Lower lobe of right lung (tissue), 2 donors: ENCODE measurements at places on chromosomes 3 and 15. TPM values are rescaled to one million over a fixed set of nuclear protein-coding genes. Genes with fewer than 3 reads are reported as not detected.

GRCh38 chr15:25671132-25671531, 192.0 kb downstream of the ATP10A start:
- no peaks in the 10 kb centered on the region for H3K36me3 ChIP-seq
- no peak overlapping the region for H3K27ac ChIP-seq
- H3K4me1 ChIP-seq: peaks cover 7% of the 10 kb centered on the region
- peaks cover 3% of the 10 kb centered on the region for H3K27me3 ChIP-seq
- no peak for DNase-seq
- no peak overlapping the region for H3K4me3 ChIP-seq

DNA sequence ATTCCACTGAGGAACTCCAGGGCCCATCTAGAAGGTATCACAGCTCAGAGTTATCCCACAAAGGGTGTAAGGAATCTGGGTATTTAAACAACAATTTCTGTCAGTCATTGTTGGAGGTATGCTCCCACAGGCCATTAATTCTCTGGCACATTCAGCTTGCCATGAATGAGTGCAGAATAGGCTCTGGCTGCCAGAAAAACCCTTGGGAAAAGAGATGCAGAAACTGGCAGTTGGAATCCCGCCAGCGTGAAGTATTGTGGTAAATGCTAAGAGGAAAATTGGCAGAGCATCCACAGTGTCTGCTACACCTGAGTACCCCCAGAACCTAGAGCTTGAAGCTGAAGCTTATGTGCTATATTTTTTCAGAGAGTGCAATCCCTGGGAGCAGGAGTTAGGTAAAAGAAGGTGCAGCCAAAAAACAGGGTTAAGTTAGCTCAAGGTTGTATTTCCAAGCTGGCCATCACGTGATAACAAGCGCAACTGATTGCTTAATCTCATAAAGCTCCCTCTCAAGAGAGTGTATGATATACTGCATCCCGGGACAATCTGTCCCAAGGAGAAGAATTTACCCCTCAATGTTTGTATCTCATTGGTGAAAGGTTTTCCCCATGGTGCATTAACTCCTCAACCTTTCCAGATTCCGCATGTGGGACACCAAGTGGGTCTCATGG, 94.2 kb upstream of the ACP3 start:
- H3K27ac ChIP-seq: no peak overlapping the region
- H3K4me3 ChIP-seq: no peak overlapping the region
- DNase-seq: no peak
- no peaks in the 10 kb centered on the region for H3K4me1 ChIP-seq

GRCh38 chr15:68411343-68411675, 20.7 kb downstream of the ITGA11 start:
- no peak for DNase-seq
- H3K36me3 ChIP-seq: no peaks in the 10 kb centered on the region

- peak; percentile 71 for DNase-seq
- H3K27me3 ChIP-seq: no peaks in the 10 kb centered on the region
- no peaks in the 10 kb centered on the region for H3K36me3 ChIP-seq
- peaks cover 64% of the 10 kb centered on the region for H3K4me1 ChIP-seq
- H3K4me3 ChIP-seq: peak overlapping the region; percentile 65
These were observed 13.1 kb downstream of the TNK2 start for GRCh38 chr3:195895078-195895860.

DNA sequence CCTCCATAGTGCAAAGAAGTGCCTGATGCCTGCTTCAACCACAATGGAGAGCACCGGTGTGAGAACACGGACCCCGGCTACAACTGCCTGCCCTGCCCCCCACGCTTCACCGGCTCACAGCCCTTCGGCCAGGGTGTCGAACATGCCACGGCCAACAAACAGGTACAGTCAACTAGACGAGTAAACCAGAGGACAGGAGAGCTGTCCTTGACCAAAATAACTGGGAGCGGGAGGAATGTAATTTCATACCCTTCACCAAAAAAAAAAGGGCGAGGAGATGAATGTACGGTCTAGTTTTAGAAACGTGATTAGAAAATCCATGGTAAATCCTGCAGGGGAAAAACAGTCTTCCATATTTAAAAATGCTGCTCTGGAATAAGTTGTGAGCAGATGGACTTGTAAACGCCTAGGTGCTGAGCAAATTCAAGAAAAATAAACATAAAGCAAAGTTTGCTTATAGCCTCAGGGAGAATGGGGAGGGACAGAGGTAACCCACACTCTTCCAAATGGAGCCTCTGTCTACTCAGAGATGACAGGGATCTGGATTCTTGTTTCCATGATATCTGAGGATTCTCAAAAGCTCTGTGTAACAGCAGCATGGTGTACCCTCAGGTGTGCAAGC, 8.4 kb downstream of the THBS1 start:
- no peak overlapping the region for H3K4me3 ChIP-seq
- H3K27ac ChIP-seq: no peak overlapping the region
- H3K27me3 ChIP-seq: no peaks in the 10 kb centered on the region
- peaks cover 17% of the 10 kb centered on the region for H3K4me1 ChIP-seq

- H3K4me3 ChIP-seq: no peak overlapping the region
- no peak for DNase-seq
- H3K27me3 ChIP-seq: no peaks in the 10 kb centered on the region
- no peaks in the 10 kb centered on the region for H3K36me3 ChIP-seq
- H3K4me1 ChIP-seq: no peaks in the 10 kb centered on the region
- H3K27ac ChIP-seq: no peak overlapping the region
These were observed 81.9 kb downstream of the CHL1 start for GRCh38 chr3:278300-279064.

DNA sequence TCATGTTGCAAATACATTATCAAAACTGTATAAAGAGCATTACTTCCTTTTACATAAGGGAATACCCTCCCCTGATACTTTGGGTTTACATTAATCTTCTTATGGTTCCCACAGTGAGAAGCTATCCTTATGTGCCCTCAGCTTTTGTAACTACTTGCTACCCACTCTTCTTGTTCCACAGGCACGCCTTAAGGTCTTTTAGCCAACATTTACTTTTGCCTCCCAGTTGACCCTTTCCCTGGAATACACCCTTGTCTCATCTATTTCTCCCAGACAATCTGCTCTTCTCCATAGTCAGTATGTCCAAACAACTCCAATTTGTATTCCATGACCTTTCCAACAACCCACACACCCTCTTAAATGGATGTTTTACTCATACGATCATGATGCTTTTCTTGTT, 116.8 kb upstream of the COL8A1 start:
- H3K4me3 ChIP-seq: no peak overlapping the region
- DNase-seq: no peak
- no peaks in the 10 kb centered on the region for H3K36me3 ChIP-seq
- no peak overlapping the region for H3K27ac ChIP-seq
- H3K27me3 ChIP-seq: no peaks in the 10 kb centered on the region

- H3K4me3 ChIP-seq: no peak overlapping the region
- no peak overlapping the region for H3K27ac ChIP-seq
- no peak for DNase-seq
- no peaks in the 10 kb centered on the region for H3K36me3 ChIP-seq
- H3K27me3 ChIP-seq: peaks cover 19% of the 10 kb centered on the region
- H3K4me1 ChIP-seq: no peaks in the 10 kb centered on the region
These were observed 13.2 kb upstream of the ATP2B2 start for GRCh38 chr3:10518506-10519150.

- no peak overlapping the region for H3K4me3 ChIP-seq
- H3K4me1 ChIP-seq: peaks cover 26% of the 10 kb centered on the region
- H3K27ac ChIP-seq: no peak overlapping the region
- H3K36me3 ChIP-seq: peaks cover 22% of the 10 kb centered on the region
These were observed 3.1 kb downstream of the PLXNA1 start for GRCh38 chr3:126986001-126986400.

DNA sequence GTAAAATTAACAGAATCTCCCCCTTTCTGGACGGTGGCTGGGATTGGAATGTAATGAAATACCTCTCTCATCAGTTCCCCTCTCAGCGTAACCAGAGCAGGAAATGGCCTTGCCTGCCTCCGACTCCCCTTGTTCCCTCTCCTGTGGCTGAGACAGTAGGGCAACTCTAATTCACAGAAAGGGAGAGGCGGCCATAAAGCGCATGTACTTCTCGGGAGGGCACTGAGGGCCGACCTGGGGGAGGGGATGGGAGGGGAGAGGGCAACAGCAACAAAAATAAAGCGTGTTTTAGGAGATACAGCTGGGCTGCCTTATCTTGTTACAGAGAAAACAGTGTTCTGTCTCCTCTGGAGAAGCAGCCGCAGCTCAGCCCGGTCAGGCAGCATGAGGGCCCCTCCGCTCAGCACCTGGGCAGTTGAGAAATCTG, 783.3 kb upstream of the ARRDC4 start:
- no peak overlapping the region for H3K27ac ChIP-seq
- no peak overlapping the region for H3K4me3 ChIP-seq
- no peaks in the 10 kb centered on the region for H3K4me1 ChIP-seq
- no peak for DNase-seq

DNA sequence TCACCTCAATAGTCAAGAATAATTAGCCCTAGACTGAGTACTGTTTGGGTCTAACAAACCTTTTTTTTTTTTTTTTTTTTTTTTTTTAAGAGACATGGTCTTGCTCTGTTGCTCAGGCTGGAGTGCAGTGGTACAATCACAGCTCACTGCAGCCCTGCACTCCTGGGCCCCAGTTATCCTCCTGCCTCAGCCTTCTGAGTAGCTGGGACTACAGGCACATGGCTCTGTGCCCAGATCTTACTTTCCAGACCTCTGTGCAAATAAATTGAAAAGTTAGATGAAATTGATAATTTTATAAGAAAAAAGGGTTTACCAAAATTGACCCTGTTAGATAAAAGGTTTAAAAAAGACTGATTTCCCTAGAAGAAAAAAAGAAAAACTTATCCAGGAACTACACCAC, 79.0 kb downstream of the NR2E3 start:
- H3K4me1 ChIP-seq: no peaks in the 10 kb centered on the region
- H3K4me3 ChIP-seq: no peak overlapping the region
- H3K27me3 ChIP-seq: no peaks in the 10 kb centered on the region
- no peak overlapping the region for H3K27ac ChIP-seq
- H3K36me3 ChIP-seq: peaks cover 59% of the 10 kb centered on the region

DNA sequence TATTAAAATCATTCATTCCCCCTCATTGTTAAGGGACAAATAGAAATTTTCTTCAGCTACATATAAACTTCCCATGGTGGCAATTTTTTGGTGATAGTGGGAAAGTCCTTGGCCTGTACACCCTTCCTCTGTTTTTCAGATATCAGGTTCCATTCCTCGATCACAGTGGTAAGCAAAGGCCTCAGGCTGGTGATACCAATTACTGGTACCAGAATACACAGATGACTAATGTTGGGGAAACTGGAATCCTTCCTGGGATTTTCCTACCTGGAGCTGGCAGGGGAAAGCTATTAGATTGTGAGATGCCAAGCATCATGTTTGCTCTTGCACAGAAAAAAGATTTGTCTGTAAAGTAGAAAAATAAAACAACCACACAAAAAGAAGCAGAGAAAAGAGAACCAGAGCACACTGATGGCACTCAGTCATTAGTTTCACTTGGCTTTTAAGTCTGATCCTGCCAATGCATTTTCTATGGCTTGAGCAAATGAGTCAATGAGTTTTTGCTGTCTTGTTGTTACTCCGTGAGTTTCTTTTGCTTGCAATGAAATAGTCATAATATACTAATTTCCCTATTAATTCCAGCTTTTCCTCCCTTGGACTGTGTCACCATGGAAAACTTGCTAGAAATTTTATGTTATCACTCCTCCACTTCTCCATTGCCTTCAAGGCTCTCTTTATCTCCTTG, 795.0 kb downstream of the ROBO1 start:
- no peaks in the 10 kb centered on the region for H3K27me3 ChIP-seq
- DNase-seq: no peak
- no peaks in the 10 kb centered on the region for H3K4me1 ChIP-seq
- H3K4me3 ChIP-seq: no peak overlapping the region
- no peak overlapping the region for H3K27ac ChIP-seq

DNA sequence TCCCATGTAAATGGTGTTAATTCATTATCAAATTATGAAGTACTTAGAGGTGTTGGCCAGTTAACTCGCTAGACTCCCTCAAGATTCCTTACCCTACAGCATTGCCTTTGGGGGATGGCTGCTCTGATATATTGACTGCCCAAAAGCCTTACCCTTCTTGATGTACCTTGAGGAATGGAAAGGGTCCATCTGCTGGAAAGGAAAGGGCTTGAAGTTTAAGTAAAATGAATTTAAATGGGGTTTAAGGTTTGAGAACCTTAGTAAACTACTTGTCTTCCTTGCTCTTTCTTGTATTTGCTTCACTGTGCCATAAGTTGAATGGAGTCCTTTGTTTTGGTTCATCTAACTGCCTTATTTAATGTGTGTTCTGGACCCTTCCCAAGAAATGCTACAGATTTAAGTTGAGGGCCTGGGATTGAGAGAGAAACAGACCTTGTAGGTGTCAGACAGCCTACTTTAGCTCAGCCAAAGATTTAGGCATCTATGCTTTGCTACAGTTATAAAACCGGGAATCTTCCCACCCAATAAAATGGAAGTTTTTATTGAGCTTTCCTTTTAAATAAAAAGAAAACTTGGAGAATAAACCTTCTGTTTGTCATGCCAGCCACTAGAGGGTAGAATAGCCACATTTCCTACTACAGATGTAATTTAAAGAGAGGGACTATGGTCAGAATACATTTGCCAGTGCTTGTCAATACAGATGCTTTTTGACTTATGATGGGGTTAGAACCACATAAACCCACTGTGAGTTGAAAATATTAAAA, 25.3 kb downstream of the CMSS1 start:
- H3K36me3 ChIP-seq: no peaks in the 10 kb centered on the region
- peak overlapping the region; percentile 74 for H3K27ac ChIP-seq
- no peaks in the 10 kb centered on the region for H3K27me3 ChIP-seq
- H3K4me3 ChIP-seq: no peak overlapping the region

DNA sequence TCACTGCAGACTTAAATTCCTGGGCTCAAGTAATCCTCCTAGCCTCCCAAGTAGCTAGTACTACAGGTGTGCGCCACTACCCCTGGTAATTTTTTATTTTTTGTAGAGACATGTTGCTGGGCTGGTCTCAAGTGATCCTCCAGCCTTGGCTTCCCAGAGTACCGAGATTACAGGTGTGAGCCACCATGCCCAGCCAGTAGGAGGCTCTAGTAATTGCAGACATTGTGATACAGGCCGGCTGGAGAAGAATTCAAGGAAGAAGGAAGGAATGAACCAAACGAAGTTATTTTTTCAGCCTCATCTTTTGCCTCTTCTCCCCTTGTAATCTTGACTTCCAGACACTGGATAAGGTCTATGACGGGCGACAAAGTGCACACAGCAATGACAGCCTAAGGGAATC, 3.2 kb upstream of the PPP4R2 start:
- no peaks in the 10 kb centered on the region for H3K27me3 ChIP-seq
- no peak overlapping the region for H3K27ac ChIP-seq
- H3K4me1 ChIP-seq: peaks cover 14% of the 10 kb centered on the region
- no peak overlapping the region for H3K4me3 ChIP-seq
- no peaks in the 10 kb centered on the region for H3K36me3 ChIP-seq

DNA sequence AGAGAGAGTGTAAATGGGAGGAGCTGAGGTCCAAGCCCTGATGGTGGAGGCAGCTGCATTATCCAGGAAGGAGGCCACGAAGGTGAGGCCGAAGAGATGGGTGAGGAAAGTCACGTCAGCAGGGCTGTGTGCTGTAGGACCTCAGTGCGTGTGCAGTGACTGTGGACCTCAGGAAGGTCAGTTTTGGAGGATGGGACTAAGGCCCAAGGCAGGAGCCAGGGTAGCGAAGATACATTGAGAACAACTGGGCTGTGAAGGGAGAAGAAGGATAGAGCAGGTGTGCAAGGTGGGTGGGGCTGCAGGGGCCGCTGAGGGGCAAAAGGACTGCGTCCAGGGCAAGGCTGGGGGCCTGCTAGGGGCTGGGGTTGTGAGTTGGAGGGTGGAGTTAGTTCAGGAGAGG, 4.9 kb downstream of the KLHL40 start:
- peaks cover 18% of the 10 kb centered on the region for H3K27me3 ChIP-seq
- H3K4me3 ChIP-seq: no peak overlapping the region

- H3K27me3 ChIP-seq: no peaks in the 10 kb centered on the region
- H3K36me3 ChIP-seq: no peaks in the 10 kb centered on the region
- no peaks in the 10 kb centered on the region for H3K4me1 ChIP-seq
- H3K4me3 ChIP-seq: no peak overlapping the region
- no peak overlapping the region for H3K27ac ChIP-seq
These were observed 90.6 kb upstream of the SPATA12 start for GRCh38 chr3:56969851-56970250.

The CNTN4 gene
- 10.4 TPM for total RNA-seq

The CMTM6 gene
- 69.5 TPM for total RNA-seq

The ATP13A5 gene
- 2.0 TPM for total RNA-seq

The POU1F1 gene
- total RNA-seq: not detected
